Left hindlimb (tissue), 1 donor: ENCODE measurements at places on chromosomes 12 and 14.

DNA sequence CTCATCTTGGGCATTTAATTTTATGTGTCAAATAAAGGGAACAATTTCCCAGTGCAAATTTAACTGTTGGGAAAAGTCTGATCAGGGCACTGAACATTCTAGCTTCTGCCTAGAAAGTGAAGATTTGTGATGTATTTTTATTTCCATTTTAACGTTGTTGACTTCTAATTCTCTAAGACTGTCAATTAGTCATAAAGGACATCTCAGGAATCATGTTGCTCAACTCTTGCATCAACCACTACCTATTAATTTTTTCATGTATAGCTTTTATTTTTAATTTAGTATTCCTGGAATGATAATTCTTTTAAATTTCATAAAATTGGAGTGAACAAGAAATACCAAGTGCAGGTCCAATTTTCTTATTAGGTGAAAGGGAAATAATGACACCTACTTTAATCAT is 87.9 kb upstream of the METAP2 start:
- no peak for DNase-seq

- DNase-seq: no peak
These were observed 105.7 kb upstream of the RESF1 start for GRCh38 chr12:31853520-31853919.

DNA sequence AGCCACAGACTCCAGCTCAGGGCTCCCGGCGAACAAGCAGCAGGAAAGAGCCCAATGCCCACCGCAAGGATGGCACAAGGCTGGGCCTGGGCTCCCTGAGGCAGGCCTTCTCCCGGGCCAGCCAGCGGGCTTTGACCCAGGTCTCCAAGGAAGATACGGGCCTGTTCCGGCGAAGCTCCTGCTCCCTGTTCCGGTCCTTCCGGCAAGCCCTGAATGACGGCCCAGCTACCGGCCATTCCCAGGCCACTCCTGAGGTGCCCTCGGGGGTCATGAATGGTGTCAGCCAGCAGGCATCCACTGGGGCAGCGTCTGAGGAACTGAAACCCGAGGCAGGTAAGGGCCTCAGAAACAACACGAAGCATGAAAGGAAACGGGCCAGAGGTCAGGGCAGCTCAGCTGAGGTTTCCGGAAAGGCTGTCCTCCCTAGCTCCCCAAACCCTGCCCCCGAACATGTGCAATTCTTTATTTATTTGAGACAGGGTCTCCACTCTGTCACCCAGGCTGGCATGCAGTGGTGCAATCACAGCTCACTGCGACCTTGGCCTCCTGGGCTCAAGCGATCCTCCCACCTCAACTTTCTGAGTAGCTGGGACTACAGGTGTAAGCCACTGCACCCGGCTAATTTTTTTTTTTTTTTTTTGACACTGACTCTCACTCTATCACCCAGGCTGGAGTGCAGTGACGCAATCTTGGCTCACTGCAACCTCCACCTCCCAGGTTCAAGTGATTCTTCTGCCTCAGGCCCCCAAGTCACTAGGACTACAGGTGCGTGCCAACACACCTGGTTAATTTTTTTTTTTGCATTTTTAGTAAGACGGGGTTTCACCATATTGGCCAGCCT is 6.0 kb downstream of the EXOC3L4 start:
- DNase-seq: peak; percentile 10

DNA sequence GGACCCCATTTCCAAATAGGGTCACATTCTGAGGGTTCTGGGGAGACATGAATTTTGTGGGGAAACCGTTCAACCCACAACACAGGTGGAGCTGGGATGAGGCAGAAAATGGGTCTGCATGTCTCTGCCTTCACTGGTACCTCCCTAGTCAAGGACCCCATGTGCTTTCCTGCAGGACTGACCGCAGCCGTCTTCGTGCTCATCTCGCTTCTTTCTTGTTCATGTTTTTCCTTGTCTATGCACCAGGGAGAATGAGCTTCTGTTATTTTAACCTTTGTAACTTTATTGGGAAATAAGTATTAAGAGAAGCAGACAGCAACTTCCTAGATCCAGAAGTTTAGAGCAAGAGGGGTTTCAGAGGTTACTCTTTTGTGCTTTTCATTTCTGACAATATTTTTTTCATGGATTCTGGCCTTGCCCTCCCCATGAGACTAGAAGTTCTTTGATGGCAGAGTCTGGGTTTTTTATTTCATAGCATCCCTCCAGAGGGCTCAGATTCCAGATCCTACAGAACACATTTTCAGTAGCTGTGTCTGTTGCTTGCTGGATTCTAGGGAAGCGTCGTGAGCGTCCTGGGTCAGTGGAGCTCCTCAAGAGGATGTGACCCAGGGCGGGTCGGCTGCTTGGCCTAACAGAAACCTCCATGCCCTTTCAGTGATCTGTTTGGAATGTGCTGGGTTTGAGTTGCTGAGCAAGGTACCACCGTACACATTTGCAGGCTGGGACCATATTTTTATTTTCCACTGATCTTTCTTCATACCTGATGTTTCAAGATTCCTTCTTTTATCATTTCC is 104.2 kb downstream of the ADGRD1 start:
- no peak for DNase-seq

DNA sequence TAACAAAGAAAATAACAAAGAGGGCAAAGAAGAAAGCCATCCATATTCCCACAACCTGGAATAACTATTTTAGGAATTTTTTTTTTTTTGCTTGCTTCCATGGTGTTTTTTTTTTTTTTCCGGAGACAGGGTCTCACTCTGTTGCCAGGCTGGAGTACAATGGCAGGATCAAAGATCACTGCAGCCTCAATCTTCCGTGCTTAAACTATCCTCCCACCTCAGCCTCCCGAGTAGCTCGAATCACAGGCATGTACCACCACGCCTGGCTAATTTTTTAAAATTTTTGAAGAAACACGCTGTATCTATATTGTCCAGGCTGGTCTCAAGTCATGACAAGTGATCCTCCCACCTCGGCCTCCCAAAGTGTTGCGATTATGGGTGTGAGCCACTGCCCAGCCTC is 20.2 kb upstream of the ARID4A start:
- no peak for DNase-seq

- DNase-seq: no peak
These were observed 2.1 kb downstream of the GNPTAB start for GRCh38 chr12:101828463-101829196.

GRCh38 chr12:4228122-4228580 is 45.4 kb upstream of the CCND2 start:
- no peak for DNase-seq

DNA sequence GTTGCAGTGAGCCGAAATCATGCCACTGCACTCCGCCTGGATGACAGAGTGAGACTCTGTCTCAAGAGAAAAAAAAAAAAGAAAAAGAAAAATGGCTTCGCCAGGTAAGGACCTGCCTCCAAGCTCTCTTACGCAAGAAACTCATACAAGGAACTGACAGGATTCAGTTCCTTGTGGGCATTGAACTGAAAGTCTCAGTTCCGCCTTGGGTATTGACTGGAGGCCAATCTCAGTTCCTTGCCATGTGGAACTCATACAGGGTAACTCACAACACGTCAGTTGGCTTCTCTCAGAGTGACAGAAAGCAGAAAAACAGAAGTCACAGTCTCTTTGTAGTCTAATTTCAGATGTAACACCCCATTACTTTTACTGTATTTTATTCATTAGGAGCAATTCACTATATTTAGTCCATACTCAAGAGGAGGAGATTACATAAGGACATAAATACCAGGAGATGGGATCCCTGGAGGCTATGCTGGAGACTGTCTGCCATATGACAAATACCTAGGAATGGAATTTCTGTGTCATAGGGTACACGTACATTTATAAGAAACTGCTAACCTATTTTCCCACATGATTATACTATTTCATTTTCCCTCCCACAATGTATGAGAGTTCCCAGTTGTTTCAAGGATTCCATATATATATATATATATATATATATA is 11.4 kb upstream of the NOPCHAP1 start:
- no peak for DNase-seq
